T-helper 2 cell (primary cell): ENCODE measurements at places on chromosomes 16 and 17.
A peak's percentile ranks its signal among the peaks of the same experiment; 100 is the strongest.

GRCh38 chr17:66517336-66518009 lies 215.1 kb downstream of the PRKCA start:
- DNase-seq: no peak

- no peak for DNase-seq
These were observed 8.2 kb downstream of the SPNS2 start for GRCh38 chr17:4506892-4507291.

- peak; percentile 33 for DNase-seq
These were observed 10.2 kb downstream of the FLII start for GRCh38 chr17:18248300-18248731.

GRCh38 chr17:82091264-82092066 lies 6.6 kb downstream of the FASN start:
- no peak for DNase-seq

- DNase-seq: no peak
These were observed 1.2 kb downstream of the SLC6A4 start for GRCh38 chr17:30234296-30234695.

- no peak for DNase-seq
These were observed 1.7 kb upstream of the RBBP6 start for GRCh38 chr16:24537474-24538337.

GRCh38 chr16:50861451-50861850 lies 119.6 kb downstream of the CYLD start:
- DNase-seq: no peak

GRCh38 chr16:8725513-8726178 lies 51.2 kb downstream of the ABAT start:
- DNase-seq: no peak
